ENCODE measurements at places on chromosomes 3 and 15.
A peak's percentile ranks its signal among the peaks of the same experiment; 100 is the strongest.

GRCh38 chr15:57457726-57458125 is 81.4 kb downstream of the CGNL1 start:
- no peak for DNase-seq

- DNase-seq: no peak
Measured at GRCh38 chr3:181173227-181173626, 183.7 kb upstream of the DNAJC19 start.

GRCh38 chr15:64429448-64429847 is 30.9 kb upstream of the ZNF609 start:
- DNase-seq: no peak

DNA sequence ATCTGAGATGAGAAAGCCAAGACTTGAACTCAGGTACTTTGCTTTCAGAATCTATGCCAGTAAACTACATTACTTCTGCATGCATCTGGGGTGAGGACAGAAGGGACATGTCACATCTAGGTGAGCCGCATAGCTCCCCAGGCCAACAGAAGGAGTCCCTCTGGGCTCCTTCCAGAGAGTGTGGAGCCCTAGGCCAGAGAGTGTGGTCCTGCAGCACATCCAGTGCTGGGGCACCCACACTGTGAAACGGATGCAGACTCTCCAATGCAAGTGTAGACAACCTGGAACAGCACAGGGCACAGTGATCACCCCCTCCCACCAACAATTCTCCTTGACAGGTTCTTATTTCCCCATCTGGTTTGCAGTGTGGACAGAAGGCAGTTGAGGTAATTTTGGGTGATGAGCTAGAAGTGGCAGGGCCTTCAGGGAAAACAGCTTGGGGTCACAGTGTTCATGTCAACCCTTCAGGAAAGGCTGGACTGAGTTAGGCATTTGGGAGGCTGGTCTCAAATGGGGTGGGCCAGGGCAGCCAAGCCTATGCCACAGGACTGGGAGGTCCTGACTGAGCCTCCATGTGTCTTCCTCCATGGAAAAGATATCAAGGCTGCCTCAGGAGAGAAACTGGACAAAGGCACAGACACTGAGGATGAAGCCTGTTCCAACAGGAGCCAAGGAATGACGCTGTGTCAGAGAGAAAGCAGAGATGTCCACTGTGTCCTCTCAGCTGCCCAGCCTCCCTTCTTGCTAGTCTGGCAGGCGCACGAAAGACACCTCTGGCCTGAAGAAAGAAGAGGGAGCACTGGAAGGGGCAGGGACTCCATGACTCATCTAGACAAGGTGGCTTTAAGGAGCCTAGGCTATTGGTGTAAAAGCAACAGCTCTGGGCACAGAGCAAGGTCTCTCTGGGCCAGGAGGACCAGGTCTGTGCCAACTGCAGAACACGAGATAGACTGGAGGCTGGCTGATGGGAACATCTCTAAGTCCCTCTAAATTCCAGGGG is 1.7 kb downstream of the PLCD1 start:
- no peak for DNase-seq

DNA sequence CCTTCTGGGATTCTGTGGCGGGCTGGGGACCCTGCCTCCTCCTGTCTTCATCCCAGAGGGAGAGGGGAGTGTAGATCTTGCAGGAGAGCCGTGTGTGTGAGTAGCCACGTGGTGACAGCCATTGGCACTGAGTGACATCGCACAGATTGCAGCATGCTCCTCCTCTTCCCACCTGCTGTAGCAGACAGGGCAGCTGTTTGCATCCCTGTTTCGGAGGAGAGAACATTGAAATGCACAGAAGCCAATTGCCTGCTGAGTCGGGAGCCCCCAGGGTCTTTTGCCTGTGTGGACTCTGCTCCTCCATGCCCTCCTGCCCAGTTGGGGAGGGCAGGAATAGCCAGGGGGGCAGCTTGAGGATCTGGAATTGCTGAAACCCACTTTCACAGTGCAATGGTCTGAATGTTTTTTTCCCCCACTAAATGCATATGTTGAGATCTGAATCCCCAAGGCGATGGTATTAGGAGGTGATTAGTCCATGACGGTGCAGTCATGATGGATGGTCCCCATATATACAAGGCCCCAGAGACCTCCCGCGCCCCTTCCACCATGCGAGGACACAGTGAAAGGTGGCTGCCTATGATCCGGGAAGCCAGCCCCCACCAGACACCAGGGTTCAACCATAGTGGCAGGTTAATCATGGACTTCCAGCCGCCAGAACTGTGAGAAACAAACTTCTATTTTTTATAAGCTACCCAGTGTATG is 66.8 kb downstream of the CHRNA7 start:
- no peak for DNase-seq

DNA sequence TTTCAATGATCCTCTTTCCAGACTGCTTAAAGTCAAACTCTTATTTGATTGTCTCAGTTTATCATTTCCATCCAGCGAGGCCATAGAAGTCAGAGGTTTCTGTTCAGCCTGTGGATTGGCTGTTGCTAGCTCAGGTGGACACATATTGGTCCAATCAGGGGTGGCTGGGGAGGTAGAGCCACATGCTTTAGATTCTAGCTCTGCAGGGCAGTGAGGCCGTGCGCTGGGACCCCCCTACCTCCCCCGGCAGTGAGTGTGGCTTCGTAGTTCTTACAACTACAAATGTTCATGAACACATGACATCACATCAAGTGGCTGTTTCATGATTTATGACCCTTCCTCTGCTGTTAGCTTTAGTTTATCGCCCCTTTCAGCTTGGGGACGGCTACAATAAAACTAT is 18.0 kb downstream of the APOD start:
- DNase-seq: no peak

DNA sequence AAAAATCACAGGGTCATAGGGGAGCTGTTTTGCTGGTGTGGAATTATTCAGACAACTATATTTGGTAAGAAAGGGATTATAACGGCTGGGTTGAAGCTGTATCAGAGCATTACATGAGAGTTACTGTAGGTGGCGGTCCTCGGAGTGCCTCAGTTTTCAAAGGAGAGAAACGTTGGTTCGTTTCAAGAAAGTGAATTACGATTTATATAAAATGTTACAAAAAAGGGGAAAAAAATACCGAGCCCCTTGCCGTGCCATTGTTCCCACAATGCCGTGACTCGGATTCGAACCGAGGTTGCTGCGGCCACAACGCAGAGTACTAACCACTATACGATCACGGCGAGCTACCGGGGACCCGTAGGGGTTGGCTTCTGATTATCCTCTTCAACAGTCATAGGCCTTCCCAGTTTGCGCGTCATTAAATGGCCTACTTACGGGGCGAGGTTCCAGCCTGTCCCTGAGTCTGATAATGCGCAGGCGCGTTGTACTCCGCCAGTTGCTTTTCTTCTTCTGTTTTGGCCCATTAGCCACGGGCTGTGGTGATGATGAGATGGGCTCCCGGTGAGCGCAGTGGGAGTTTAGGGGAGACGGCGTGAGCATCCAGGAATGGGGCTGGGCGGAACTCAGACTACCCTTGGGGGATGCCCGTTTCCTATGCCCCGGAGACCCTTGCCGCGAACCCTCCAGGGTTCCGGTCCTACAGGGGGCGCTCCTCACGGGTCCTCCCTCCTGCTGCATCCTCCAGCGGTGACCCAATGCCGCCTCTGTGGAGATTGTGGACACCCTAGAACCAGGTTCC is 10.8 kb upstream of the SHF start:
- DNase-seq: peak; percentile 84

DNA sequence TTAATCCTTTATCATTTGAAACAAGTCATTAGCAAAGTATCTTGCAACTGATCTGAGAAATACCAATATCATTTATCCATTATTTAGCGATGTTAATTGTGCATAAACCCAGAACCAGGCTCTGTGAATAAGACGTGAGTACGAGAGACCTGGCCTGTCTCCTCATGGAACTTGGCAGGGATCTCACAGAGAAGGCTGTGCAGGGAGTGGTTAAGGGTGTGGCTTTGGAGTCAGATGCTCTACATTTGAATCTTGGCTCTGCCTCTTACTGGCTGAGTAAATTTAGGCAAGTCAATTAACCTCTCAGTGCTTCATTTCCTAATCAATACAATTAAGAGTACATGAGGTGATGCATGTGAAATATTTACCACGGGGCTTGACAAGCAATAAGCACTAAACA is 39.9 kb upstream of the TBL1XR1 start:
- no peak for DNase-seq

GRCh38 chr3:113585228-113585627 is 52.9 kb downstream of the SIDT1 start:
- DNase-seq: no peak

- DNase-seq: no peak
Measured at GRCh38 chr3:101383156-101383575, 62.8 kb upstream of the IMPG2 start.

DNA sequence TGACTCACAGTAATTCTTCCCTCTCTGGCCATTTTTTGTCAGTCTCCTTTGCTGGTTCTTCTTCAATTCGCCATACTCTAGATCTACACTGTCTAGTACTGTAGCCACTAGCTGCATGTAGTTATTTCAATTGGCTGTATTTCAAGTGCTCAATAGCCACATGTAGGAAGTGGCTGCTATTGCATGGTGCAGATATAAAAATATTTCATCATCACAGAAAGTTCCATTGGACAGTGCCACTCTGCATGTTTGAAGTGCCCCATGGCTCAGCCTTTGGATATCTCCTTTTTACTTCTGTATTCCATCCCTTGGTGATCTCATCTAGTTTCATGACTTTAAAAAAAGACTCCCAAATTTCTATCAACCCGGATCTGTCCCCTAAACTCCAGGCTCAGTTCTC is 22.1 kb downstream of the PPP2R3A start:
- no peak for DNase-seq

DNA sequence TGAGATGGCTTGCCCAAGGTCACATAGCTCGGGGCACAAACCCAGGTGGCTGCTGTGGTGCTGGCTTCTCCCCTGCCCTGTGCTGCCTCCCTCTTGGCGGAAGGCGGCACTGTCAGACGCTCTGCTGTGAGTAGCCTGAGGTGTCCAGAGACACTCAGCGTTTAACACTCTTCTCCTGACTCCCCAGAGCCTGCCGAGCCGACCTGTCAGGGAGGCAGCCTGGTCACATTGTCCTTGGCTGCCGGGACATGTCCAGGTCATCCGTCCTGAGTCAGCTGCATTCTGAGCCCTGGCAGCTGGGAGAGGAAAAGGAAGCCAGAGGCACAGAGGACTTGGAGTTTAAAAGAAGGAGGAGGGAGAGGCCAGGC is 4.7 kb downstream of the LMAN1L start:
- DNase-seq: no peak

DNA sequence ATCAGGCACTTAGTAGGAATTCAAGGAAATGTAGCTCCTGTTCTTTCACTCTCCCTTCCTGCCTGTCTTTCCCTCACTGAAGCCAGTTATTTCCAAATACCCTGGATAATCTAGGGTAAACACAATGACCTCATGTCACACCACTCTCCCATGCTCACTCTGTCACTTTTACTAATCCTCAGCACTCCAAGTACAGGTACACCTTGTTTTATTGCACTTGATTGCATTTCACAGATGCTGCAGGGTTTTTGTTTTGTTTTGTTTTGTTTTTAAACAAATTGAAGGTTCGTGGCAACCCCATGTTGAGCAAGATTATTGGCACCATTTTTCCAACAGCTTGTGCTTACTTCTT is 40.8 kb downstream of the PPM1L start:
- no peak for DNase-seq

DNA sequence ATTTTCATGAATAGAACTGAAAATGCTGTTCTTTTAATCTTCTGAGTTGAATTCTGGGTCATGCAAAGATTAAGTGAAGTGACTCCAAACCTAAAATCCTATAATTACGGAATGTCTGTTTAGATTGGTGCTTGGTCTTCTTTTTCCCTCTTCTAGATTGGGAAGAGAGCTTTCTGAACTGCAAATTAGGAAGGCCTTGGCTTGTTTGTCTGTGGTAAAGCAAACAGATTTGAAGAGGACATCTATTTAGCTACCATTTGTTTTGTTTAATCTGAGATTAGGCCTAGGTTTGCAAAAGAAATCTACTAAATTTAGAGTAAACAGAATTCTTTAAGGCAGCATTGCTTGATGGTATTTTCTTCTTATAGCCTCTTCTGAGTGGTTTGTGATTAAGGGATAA is 23.5 kb downstream of the PAQR9 start:
- DNase-seq: no peak

GRCh38 chr3:24355806-24356205 is 138.8 kb downstream of the THRB start:
- DNase-seq: no peak

DNA sequence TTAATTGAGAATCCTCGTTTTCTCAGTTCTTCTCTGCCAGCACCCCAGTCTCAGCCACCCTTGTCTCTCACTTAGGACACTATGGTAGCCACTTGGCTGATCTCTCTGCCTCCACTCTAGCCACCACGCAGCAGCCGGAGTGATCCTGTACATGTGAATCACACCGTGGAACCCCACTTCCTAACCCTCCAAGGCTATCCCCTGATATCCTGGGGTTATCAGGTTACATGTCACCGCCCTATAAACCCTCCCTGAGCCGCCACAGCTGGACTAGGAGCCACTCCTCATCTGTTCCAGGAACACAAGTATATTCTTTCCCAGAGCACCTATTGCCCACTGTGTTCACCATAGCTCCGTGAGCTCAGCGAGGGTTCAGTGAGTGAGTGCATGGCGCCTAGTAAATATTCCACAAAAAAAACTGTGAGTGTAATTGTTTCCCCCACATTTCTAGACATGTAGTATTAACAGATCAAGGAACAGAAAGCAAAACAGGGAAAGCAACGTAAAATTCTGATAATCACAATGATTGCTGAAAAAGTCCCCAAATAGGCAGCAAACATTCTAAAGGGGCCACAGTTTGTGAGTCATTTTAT is 661 bp upstream of the PARP14 start:
- no peak for DNase-seq

DNA sequence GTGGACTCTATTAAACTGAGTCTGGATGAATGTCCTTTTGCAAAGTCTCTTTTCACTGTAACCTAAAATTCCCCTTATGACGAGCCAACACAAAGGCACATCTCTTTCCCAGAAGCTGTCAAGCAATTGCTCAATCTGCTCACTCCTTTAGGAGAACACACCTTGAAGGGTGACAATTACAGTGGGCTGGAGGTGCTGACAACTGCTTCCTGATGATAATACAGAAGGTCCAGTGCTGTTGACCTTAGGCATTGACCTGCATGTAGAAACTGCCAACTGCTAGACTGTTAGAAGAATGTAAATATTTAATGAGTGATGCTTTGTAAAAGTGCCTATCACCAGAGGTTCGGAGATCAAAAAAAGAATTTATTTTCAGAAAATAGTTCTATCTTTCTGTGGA is 757.7 kb downstream of the GRM7 start:
- no peak for DNase-seq

GRCh38 chr15:46034755-46035154 is 399.9 kb downstream of the SQOR start:
- DNase-seq: no peak

DNA sequence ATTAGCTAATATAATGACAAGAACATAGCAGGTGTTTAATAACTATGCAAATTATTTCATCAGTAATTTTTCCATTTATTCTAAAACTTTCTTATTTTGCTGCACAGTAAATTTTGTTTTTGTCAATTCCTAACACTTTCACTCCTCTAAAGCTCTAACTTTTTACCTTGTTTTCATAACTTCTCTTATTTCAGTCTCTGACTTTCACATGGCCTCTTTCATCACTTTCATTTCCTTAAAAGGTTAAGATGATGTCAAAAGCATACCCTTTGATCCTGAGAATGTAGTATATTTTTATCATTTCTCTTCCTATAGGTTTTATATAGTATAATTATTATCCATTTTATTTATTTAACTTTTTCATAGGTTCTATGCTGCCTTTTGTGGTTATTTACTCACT is 1325.8 kb upstream of the ALCAM start:
- DNase-seq: no peak
